K562 (cell line): ENCODE measurements at places on chromosomes 16 and 17.
A peak's percentile ranks its signal among the peaks of the same experiment; 100 is the strongest.

- DNase-seq: no peak
Observed at GRCh38 chr16:75614066-75614897, 8.8 kb downstream of the ADAT1 start.

DNA sequence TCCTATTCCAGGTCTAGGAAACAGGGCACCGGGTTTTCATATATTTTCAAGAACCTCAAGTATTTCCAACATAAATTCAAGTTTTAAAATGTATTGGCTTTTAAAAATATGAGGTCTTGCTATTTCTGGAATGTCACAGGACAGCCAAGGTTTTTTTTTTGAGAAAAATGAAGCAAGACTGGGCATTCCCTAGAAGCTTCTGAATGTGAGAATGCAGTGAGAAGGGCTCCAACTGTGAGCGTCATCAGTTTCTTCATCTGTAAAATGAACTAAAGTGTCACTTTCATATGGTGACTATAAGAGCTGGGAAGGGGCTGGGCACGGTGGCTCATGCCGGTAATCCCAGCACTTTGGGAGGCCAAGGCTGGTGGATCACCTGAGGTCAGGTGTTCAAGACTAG, 455.8 kb upstream of the MAF start:
- DNase-seq: no peak

DNA sequence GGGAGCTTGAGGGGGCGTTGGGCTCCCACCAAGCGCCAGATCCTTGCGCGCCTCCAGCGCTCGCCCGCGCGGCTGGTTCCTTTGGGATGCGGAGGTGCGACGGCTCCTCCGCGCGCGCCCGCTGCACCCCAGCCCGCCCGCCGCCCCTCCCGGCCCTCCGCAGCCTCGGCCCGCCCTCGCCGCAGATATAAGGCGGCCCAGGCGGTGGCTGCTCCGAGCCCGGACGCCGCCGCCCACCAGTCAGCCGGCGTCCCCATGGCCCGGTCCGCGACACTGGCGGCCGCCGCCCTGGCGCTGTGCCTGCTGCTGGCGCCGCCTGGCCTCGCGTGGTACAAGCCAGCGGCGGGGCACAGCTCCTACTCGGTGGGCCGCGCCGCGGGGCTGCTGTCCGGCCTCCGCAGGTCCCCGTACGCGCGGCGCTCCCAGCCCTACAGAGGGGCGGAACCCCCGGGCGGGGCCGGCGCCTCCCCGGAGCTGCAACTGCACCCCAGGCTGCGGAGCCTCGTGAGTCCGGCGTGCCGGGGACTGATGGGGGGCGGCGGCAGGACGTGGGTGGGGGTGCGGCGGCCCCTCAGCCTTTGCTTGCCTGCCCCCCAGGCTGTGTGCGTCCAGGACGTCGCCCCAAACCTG, at the start of gene NPB:
TSS of gene NPB (plus strand) at position 216 of the 630 bp plus-strand sequence. CDS start at position 256, 40 bp downstream.
- DNase-seq: peak; percentile 66

DNA sequence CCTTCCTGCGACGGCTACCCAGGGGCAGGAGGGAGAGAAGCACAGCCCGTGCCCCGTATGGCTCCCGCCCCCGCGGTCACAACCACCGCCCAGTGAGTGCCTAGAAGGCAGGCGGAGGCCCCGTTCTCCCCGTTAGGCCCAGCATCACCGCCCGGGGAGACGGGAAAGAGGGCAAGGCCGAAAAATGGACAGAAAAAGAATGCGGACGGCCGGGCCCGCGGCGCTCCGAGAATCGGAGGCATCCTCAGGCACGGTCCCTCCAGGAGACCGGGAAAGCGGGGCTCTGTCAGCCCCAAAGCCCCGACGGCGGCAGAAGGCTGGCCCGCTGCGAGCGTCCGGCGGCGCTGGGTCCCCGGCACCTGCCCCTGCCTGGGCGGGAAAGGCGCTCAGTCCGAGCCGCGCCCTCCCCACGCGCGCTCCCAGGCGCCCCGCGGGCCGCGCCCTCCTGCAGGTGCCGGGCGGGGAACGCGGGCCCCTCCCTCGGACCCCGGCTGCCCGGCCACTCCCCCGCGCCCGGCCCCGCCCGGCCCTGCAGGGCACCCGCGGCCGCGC, 407 bp downstream of the MCRIP1 start:
- peak; percentile 60 for DNase-seq

GRCh38 chr17:48484850-48485249, 46.0 kb downstream of the HOXB1 start:
- peak; percentile 65 for DNase-seq
